ENCODE measurements at places on chromosomes 2 and 18. TPM values are rescaled to one million over a fixed set of nuclear protein-coding genes. Genes with fewer than 3 reads are reported as not detected.

DNA sequence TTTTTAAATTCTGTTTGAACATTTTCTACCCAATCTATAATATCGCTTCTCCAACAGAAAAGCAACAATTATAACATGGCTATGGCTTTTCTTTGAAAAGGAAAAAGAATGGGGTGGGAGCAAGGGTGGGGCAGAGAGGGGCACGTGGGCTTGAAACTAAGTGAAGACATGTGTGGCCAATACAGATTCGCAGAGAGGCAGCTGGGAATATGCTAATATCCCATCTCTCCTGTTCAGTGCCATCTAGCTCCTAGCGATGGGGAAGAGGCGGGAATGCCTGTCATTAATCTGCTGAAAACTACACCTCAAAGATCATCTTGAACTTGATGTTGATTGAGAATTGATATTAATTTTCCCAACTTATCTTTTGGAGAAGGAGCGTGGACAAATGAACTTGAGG is 65.5 kb upstream of the ITGA6 start:
- no peak for DNase-seq

Gene NHEJ1
- 15.2 TPM for total RNA-seq

Gene TEX51
- total RNA-seq, result not detected

DNA sequence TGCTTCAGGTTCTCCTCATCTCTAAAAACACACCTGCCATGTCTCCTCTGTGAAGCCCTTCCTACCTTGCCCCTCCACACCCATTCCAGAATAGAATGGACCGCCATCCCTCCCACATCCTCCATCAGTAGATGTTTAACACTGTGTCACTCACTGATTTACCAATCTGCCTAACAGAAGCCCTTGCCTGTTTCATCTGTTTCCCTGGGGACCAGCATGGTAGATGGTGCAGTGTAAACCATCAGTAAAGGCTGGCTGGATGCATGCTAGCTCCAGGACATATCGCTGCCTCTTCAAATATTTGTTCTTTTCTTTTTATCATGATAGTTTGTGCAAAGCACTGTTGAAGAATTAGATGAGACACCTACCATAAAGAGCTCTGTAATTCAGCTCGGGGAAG is 271.4 kb downstream of the PIEZO2 start:
- DNase-seq, result no peak

DNA sequence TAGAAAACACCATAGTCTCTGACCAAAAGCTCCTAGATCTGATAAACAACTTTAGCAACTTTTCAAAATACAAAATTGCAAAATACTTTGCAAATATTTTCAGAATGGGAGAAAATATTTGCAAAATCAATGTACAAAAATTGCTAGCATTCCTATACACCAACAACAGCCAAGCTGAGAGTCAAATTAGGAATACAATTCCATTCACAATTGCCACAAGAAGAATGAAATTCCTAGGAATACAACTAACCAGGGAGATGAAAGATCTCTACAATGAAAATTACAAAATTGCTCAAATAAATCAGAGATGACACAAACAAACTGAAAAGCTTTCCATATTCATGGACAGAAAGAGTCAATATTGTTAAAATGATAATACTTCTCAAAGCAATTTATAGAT is 327.0 kb upstream of the ZC3H15 start:
- no peak for DNase-seq

GRCh38 chr18:72160510-72161445 is 383.4 kb downstream of the CBLN2 start:
- DNase-seq, result no peak

Gene ITM2C
- total RNA-seq, result 18.6 TPM

- no peak for DNase-seq
Observed at GRCh38 chr2:71742953-71743601, 289.7 kb downstream of the DYSF start.

- no peak for DNase-seq
Observed at GRCh38 chr2:3403587-3404334, 24.3 kb downstream of the TRAPPC12 start.

Gene SEMA4C
- total RNA-seq, result 25.5 TPM

DNA sequence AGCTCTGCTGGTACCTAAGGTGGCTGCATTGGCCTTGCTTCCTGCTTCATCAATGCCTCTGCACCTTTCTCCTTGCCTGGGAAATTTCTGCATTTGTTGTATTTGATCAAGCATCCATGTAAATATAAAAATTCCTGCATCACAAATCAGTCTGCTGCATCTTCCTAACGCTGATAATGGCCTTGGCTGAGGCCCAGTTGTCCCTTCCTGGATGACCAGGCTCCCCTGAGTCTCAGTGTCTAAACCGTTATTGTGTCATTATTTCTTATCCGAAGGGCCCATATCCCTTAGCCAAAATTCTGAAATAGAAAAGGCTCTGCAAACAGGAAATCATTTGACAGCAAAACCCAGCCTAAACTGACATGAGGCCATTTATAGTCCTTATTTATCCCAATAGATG is 62.4 kb downstream of the KLHL29 start:
- DNase-seq, result no peak

DNA sequence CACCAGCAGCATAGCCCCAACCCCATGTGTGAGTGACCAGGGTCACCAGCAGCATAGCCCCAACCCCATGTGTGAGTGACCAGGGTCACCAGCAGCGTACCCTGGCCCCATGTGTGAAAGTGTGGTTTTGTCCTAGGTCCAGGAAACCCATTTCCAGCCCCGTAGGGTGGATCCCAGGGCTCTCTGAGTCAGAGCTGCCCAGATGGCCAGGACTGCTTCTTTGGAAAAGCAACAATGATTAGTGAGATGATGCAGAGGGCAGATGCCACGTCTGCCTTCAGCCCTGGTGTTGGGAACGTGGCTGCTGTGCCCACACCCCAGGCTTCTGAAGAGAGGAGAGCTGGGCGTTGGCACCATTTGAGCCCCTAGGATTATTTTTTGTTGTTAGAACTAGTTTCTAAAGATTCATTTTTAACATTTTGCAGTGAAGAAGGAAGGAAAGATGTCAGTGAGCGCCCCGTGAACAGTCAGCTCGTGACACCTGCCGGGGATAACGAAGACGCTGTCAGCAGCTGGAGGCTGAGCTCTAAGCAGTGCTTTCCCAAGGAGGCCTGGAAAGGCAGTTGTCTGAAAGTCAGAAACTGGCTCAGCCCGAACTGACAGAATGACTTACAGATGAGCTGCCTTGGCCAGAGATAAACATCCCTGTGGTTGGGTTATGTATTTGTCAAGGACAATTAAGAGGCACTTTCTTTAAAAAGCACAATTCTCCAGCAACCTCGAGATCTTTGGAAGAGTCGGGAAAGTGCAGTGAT is 32.1 kb upstream of the KCNG2 start:
- no peak for DNase-seq

GRCh38 chr2:42067521-42067920 is 19.7 kb downstream of the PKDCC start:
- no peak for DNase-seq

DNA sequence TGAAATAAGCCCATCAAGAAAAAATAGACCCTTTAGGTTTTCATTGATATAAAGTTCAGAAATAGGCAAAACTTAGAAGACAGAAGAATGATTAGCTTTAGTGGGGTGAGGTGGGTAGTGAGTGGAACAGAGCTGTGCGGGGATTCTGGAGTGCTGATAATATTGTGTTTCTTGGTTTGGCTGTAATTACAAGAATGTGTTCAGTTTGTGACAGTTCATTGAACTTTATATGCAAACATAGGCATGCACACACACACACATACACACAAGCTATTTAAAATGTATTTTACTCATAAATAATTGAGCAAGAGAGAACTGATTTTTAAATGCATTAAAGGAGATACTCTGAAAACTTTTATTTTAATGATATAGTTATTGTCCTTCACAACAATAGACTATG is 17.1 kb downstream of the ARHGAP15 start:
- no peak for DNase-seq

Gene RAX
- total RNA-seq, result not detected

GRCh38 chr2:38470115-38470514 is 93.0 kb upstream of the ATL2 start:
- no peak for DNase-seq

Gene IL1RN
- total RNA-seq, result 0.68 TPM

DNA sequence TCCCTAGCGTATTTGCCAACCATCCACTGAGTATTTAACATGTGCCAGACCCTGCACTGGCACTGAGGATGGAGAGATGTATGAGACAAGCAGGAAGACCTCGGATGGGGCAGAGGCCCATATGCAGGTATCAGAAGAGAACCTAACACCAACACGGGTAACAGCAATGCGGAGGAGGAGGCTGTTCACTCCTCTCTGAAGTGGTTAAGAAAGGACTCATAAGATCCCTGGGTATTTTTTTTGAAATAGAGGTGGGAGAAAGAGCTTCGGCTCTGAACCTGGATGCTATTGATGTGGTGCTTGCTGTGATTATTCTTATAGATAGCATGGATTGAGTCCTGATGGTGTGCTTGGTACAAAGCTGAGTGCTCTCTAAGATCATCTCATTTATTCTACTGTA is 418.3 kb downstream of the LPIN1 start:
- DNase-seq, result no peak

DNA sequence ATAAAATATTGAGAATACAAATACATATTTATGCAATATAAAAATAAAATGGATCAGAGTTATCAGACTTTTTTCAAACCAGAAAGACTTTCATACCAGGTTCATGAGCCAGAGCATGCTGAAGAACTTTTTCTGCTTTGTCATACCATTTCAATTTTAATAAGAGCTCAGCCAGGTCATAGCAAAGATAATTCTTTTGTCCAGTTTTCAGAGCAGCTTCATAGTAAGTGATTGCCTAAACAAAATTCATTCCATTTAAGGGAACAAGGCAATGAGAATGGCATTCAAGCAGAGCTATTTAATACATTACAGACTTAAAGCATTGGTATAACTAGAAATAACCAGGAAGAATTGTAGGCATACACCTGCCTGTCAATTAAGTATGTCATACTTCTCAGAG is 42.3 kb downstream of the TTC21B start:
- DNase-seq, result no peak

DNA sequence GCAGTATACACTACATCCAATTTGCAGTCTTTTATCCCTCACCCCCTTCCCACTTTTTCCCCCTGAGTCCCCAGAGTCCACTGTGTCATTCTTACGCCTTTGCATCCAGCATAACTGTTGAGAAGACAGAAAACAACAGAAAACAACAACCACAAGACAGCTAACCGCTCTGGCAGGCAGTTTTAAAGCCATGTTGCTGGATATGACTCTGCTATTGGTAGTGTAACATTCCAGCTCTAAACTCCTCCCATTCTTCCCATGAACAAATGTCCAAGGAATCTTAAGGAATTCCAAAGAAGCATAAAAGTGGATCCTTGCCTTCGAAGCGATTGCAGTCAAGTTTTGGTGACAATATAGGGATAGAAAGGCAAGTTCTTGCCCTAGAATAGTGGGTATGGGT is 599.1 kb downstream of the NYAP2 start:
- no peak for DNase-seq

DNA sequence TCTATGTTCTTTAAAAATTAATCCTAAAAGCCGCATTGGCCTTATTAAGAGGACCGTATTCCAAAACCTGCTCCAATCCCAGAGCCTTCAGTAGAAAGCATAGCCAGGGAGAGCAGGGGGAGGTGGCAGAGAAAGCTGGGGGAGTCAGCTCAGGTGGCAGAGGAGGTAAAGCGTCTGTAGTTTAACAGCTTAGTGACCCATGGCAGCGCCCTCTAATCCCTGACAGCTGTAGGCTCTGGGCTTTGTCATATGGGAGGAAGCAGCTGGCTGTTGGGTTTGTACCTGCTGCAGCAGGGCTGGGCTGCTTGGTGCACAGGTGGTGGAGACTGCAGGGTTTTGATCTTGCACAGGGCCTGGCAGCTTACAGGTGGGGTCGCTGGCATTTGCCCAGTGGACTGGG is 50.6 kb downstream of the THNSL2 start:
- DNase-seq, result no peak

Gene SDC1
- total RNA-seq, result not detected

Gene TMEM150A
- 7.7 TPM for total RNA-seq

DNA sequence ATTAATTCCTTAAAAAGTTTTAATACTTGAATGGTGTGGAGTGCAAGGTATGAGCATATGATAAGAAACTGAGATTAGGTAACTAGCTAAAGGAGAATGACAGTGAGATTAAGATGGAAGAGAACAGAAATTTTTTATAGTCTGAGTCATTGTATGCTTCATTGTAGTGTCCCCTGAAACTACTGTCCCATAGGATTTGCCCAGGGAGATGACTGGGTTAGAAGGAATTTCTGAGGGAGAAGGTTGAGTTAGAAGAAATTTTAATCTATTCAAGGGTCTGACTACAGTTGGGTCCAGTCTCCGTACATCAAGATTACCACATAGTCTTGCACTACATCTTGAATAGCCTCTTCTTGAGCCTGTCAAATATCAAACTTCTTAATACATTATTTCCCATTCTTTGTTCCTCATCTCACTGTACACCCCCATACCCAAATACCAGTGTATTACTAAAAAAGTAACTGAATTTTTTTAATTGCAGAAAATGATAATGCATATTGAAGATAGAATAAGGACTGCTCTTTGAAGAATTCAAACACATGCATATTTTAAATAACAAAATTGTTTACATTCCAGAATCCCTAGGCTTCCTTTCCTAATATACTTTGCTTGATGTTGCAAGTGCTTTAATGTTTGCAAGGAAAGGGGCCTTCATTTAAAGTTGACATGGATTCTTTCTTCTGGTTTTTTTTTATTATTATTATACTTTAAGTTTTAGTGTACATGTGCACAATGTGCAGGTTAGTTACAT is 314.3 kb upstream of the COL3A1 start:
- no peak for DNase-seq

DNA sequence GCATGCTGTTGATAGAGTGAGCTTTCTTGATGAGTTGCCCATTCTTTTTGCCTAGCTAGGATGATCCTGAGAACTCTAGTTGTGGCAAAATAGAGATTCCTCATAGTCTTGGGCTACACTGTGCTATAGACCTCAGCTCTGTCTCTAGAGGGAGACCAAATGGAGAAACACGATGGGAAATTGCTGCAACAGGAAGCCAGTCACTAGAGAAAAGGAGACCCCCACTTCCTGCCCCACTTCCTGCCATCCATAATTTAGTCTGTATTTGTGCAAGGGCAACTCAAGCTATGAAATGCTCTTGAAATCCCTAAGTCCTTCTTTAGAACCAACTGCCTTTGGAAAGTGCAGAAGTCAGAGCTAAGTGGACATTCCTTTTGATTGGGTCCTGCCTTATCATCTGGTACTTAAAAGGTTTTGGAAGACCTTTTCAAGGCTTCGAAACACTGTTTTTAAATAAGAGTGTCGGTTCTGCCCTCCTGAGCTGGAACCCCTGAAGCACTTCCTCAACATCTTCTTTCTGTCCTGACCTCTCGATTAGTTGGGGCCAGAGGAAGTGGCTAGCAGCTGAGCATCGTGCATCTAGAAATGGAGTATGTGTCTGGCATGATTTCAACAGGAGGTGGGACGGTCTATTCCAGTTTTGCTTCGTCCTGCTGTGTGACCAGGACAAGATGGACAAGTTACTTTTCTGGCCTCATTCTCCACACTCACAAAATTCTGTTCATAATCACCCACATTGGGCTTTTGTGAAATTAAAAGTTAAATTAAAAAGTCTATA is 8.6 kb upstream of the KCNE4 start:
- DNase-seq, result no peak
